NCI-H446 treated with DMSO at 0.1 percent for 48 hours (cell line): ENCODE measurements at places on chromosomes 2 and 18.
A peak's percentile ranks its signal among the peaks of the same experiment; 100 is the strongest.

DNA sequence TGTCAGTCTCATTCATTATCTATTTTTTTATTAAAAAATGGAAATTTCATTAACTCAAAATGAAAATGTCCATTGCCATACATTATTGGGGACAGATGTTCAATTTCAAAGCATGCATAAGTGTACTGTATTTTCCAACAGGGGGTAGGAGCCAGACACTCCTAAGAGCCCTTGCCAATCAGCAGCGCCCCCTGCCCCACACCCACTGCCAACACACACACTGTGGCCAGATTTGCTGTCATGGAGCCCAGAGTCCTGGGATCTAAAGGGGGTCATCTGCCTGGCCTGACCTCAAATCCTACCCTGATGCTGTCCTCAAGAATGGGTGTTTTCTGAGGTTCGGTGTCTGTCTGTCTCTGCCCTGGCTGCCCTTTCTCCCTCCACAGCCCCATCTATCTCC lies 162.2 kb upstream of the TWIST2 start:
- DNase-seq: no peak

GRCh38 chr2:85784474-85784986 lies 30.7 kb downstream of the ATOH8 start:
- no peak for DNase-seq

- no peak for DNase-seq
Observed at GRCh38 chr2:44470151-44470550, 108.4 kb downstream of the CAMKMT start.

- no peak for DNase-seq
Observed at GRCh38 chr2:9179572-9180201, 26.9 kb upstream of the ASAP2 start.

DNA sequence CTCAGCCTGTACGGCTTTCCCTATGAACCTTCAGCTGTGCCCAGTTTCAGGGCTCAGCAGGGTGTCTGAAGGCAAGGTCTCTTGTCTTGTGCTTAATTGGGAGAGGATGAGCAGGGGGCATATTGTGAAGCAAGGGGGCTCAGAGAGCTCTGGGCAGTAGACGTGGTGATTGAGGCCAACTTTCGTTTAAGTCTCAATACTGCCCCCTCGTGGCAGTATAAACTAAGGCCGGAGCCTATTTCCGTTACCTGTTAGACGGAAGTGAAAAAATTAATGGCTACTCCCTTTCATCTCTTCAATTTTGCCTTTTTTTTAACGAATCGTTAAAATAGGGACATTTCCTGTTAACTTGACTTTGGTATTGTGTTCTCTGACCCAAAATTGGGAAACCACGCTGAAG lies 193.4 kb downstream of the TDRD15 start:
- DNase-seq: peak; percentile 1

DNA sequence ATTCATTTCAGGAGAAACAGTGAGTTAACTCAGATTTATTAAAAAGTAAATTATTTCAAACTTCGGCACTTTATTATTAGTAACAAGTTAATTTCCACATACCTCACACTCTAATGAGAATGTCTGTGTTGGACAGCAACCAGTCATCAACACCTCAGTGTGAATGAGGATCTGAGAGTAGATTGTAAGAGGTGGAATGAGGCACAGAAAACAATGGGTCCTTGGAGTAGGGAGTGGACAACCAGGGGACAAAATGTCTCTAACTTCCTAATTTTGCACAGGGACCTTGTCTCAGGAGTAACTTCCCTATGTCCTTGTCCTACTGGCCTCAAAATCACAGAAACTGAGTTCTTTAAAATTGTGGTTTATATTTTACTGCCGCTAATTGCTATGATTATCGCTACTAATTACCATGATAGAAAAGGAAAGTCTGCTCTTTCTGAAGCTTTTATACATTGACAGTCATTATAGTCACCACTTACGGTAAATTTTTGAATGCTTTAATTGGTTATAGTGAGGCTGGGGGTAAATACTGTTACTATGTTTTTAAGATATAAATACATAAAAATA lies 82.2 kb upstream of the LRPPRC start:
- no peak for DNase-seq

DNA sequence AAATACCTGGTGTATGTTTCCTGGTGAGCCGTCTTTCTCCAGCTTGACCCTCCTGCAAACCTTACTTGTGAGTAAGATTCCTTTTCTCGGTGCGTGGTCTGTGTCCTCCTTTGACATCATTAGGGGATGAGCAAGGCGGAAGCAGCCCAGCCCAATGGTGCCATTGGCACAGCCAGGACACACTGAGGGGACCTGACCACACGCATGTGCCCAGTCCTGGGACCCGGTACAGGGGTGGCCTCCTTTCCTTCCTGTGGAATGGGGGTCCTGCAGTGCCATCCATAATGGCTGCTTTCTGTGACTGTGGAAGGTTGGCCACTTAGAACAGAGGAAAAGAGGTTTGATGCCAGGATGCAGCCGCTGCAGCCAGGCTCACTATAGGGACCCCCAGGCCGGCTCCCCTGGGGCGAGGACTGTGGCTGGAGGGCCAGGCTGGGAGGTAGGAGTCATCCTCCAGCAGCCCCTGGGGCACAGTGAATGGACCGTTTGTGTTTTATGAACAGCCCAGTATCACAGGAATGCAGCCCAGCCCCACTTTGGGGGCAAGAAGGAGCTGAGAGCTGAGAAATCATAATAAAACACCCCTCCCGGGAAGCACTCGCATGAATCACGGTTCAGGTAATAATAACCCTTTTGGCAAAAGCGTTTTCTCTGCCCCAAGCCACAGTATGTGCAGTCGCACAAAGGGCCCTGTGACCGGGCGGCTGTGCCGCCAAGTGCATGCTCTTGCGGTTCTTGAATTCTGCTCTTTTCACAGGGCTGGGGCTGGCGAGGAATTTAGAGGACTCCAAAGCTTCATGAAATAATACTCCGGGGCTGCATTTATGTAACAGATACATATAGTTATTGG lies 73.2 kb downstream of the ASB1 start:
- no peak for DNase-seq

DNA sequence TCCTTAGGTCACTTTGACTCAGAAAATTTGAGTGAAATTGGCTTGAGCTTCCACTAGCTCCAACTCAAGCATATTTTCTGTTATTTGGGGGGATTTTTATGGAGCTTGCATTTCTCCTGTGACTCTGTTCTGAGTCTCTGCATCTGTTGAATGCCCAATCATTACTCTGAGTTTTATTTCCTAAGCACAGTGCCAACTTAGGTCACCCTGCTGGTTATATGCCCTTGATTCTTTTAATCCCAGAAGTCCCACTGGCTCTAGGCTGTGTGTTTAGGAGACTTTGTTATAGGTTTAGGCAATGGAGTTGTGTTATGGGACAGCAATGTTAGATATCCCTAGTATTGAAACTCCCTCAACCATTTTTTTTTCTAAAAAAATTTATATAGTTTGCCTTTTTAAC lies 198.2 kb upstream of the DTNA start:
- no peak for DNase-seq

DNA sequence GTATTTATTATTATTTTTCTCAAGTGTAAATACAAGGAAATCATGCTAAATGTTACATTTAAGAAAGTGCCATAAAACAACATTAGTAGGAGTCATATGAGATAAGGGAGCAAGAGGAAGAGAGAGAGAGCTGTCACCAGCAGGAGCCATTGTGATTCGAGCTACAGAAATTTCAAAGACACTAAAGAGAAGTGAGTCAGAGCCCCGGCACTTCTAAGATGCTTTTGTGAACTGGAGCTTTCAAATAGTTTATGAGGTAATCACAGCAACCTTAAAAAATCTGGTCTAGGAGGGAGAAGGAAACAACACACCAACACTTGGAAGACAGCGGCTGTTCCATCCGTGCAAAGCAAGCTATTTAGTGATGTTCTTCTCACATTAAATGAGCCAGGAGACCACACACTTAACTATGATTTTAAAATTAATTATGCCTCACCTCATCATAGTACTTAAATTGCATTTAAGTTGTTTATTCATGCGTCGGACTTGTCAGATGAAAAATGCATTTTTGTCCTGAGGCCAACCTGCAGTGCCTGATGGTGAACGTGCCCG lies 382.7 kb upstream of the SALL3 start:
- no peak for DNase-seq

DNA sequence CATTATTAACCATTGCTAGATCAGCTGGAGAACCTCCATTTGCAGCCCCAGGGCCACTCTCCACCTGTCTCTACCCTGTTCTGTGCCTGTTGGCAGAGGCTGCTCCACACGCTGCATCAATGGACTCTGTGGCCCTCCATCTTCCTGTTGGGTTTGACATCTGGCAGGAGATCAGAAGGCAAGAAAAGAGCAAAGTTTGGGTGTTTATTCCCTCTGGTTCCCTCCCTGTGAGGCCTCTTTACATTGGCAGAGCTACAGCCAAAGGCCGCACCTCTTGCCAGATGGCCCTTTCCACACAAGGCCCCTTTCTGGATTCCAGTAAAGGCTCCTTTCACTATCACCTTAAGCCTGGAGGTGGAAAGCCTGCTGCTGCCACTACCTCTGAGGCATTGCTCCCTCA lies 110.9 kb upstream of the RND3 start:
- DNase-seq: peak; percentile 77

DNA sequence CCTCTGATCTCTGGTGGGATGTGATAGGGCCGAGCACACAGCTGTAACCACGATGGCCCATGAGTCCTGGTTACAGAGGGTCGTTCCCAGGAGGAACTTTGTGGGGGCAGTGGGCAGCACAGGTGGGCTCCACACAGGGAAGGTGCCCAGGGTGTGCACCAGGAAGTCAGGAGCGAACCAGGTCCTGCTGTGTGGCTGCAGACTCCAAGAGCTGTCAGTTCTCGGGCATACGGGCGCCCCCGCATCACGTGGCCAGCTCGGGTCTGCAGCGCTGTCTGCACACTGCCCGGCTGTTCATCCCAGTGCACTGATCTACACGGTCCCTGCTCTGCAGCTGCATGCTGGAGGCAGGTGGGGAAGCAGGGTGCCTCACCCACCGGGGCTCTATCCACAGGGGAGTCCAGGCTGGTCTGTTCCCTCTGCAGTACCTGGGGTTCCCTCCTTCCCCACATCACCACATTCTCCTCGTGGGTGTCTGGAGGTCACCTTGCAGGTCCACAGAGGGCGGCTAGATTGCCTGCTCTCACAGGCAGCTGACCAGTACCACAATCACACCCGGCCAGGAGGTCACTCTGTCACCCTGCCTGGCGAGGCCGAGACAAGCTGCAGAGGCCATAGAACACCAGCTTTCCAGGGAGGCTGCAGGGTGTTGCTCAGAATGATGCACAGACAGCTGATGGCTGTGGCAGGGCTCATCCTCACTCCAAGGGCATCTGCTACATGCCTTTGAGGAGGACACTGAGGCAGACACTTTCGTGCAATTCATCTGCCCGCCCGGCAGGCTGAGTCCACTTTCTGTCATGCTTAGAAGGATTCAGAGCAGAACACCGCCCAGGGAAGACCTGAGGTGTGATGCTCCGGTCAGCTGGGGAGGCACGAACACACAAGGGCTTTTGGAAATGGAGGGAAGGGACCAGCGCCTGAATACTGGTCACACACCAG lies 202.7 kb downstream of the EIPR1 start:
- DNase-seq: no peak

- no peak for DNase-seq
Observed at GRCh38 chr2:5898667-5899066, 206.5 kb downstream of the SOX11 start.

DNA sequence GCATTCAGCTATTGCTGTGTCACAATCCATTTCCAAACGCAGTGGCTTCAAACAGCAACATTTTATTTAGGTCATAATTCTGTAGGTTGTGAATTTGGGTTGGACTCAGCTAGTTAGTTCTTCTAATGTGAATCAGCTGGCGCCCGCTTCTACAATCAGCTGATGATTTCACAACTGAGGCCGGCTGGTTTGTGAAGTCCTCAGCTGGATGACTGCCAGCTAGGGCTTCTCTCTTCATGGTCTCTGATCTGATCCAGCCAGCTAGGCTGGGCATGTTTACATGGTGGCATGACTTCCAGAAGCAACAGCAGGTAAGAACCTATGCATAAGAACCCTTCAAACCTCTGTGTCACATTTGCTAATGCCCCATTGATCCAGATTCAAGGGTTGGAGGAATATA lies 172.0 kb downstream of the SLC4A10 start:
- DNase-seq: peak; percentile 5

GRCh38 chr2:120491111-120491625 lies 145.2 kb downstream of the INHBB start:
- no peak for DNase-seq

DNA sequence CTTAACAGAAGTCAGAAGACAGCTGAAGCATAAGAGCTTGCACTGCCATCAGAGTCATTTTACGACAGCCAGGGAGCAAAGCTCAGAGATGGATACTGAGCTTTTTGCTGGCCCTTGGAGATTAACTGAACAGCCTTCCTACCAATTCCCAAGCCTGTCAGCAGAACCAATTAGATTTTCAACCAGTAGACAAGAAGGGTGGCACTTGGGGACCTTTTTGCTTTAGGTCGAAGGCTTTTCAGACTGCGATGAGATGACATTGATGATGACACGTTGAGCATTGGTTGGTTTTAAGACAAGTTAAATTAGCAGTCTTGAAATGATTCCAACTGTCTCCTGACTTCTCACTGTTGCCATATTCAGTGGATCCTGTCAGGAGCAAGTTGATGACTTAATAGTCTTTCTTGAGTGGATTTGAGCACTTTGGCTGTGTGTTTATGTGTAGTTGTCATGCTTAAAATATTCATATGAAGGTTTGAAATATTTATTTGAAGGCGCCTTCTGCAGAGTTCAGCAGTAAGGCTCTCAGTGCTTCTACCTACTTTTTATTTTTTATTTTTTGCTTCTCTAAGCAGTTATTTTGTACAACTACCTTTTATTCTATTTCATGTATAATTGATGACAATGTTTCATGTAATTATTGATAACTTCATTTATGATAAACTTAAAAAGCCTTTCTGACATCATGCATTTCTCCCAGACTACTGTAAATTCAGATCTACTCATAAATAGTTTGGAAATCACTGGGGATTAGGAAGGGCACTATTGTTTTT lies 256.7 kb downstream of the CAMKMT start:
- DNase-seq: no peak

DNA sequence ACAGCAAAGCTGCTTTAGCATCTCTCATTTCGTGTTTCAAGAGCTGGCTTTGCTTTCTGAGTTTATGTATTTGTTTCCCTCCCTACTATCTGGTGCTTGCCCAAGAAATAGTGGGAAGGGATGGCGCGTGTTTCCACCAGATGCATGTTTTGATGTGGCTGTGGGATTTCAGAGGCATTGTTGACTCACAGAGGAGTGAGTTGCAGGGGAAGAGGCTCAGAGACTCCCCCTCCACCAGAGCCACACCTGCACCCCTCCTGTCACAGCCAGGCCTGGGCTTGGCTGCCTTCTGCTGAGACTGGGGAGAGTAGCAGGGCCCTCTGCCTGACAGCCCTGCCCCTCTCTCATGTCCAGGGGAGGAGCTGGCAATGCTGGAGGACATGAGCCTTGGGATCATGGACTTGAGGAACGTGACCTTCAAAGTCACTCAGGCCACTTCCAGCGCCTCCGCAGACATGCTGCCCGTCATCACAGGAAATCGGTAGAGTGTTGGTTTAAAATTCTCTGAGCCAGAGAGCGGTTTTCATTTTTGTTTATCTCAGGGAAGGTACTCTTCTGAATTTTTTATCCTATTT lies 42.9 kb downstream of the COA5 start:
- no peak for DNase-seq

GRCh38 chr2:56364902-56365301 lies 181.1 kb downstream of the CCDC85A start:
- DNase-seq: no peak
